ENCODE measurements at places on chromosomes 5 and 9. TPM values are rescaled to one million over a fixed set of nuclear protein-coding genes. Genes with fewer than 3 reads are reported as not detected.

The FOXD4L5 gene
- polyA plus RNA-seq = not detected

The SKP2 gene
- 7.1 TPM for polyA plus RNA-seq

The SV2C gene
- polyA plus RNA-seq = 0.24 TPM

The FAM120AOS gene
- polyA plus RNA-seq = 34.9 TPM

The ARAP3 gene
- 4.8 TPM for polyA plus RNA-seq

The FOXD4 gene
- polyA plus RNA-seq = 0.42 TPM

The KIF20A gene
- polyA plus RNA-seq = 32.1 TPM

The ADCY2 gene
- 10.5 TPM for polyA plus RNA-seq

The GABRA1 gene
- not detected for polyA plus RNA-seq

The IL3 gene
- polyA plus RNA-seq = not detected

The C5orf34 gene
- polyA plus RNA-seq = 5.5 TPM

DNA sequence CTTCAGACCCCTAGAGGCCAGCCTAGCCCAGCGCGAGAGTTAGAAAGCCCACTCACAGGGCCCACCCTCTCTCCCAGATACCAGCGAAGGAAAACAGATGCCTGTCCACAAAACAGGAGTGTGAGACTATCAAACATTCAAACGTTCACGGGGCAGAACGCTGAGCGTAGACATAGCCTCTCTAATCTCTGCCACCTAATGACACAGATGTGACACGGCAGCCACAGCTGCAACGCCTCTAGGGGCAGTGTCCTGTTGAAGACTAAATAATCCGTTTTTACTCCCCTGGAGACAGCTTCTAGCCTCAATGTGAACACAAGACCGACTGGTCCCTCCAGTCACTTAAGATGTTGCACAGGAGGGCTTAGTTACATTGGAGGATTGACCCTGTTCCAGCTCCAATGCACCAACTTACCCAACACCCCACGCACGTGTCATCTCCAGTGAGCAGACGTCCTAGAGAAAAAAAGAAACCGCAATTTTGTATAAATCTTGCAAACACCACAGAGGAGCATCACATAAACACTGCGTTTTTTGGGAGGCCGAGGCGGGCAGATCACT lies 14.3 kb downstream of the DIPK1B start:
- peak overlapping the region; percentile 89 for H3K4me3 ChIP-seq
- peaks cover 22% of the 10 kb centered on the region for H3K4me1 ChIP-seq
- peaks cover 4% of the 10 kb centered on the region for H3K36me3 ChIP-seq

- no peak for DNase-seq
- H3K36me3 ChIP-seq = no peaks in the 10 kb centered on the region
- no peak overlapping the region for H3K4me3 ChIP-seq
These were observed 72.3 kb downstream of the SLCO4C1 start for GRCh38 chr5:102223542-102224477.

- H3K27ac ChIP-seq = no peak overlapping the region
- no peak overlapping the region for H3K4me3 ChIP-seq
- no peak for DNase-seq
- no peaks in the 10 kb centered on the region for H3K36me3 ChIP-seq
- H3K4me1 ChIP-seq = no peaks in the 10 kb centered on the region
These were observed 695.4 kb upstream of the CDH18 start for GRCh38 chr5:20683241-20683940.

- no peaks in the 10 kb centered on the region for H3K27me3 ChIP-seq
- H3K4me1 ChIP-seq = no peaks in the 10 kb centered on the region
- H3K27ac ChIP-seq = no peak overlapping the region
- H3K36me3 ChIP-seq = no peaks in the 10 kb centered on the region
- H3K4me3 ChIP-seq = no peak overlapping the region
- DNase-seq = no peak
These were observed 130.7 kb upstream of the NREP start for GRCh38 chr5:111887706-111888105.

DNA sequence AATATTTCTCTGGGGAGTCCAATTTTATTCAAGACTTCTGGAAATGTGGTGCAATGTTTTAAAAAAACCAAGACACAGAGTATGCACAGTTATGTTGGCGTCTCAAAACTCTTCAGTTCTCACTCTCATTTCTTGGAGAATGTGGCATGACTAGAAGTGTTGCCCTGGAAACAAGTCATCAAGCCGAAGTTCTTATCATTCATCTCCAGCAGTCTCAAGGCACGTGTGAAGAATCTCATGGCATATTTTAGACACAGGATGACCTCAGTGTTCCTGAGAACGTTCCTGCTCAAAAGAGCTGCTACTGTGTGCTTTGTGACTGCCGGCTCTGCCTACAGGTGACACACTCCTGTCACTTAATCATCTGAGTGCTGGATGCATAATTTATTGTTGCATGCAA lies 147.4 kb upstream of the IRX4 start:
- H3K36me3 ChIP-seq = no peaks in the 10 kb centered on the region
- H3K4me3 ChIP-seq = no peak overlapping the region
- DNase-seq = no peak
- H3K27ac ChIP-seq = no peak overlapping the region

DNA sequence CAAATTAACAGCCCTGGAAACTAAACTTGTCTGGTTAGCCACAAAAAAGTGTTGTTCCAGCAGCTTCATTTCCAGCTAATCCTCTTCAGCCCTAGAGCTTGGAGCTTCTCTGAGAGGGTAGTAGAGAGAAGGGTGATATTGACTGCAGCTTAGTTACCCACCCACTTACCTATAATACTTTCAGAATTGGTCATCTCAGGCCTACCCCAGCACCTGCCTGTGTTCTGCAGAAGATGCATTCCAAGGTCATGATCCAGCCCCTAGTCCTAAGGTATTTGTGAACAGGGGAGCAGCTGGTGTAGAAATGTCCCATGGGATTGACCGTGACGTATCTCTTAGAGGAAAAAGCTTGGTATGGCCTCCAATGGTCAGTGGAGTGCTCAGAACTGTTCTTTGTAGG lies 289.0 kb downstream of the NR3C1 start:
- no peaks in the 10 kb centered on the region for H3K27me3 ChIP-seq
- no peak overlapping the region for H3K27ac ChIP-seq
- no peak overlapping the region for H3K4me3 ChIP-seq
- no peak for DNase-seq
- H3K4me1 ChIP-seq = peaks cover 22% of the 10 kb centered on the region

- peak; percentile 67 for DNase-seq
- H3K27me3 ChIP-seq = no peaks in the 10 kb centered on the region
- no peak overlapping the region for H3K27ac ChIP-seq
- no peak overlapping the region for H3K4me3 ChIP-seq
- H3K4me1 ChIP-seq = no peaks in the 10 kb centered on the region
These were observed 25.8 kb upstream of the FRRS1L start for GRCh38 chr9:109192732-109193361.

DNA sequence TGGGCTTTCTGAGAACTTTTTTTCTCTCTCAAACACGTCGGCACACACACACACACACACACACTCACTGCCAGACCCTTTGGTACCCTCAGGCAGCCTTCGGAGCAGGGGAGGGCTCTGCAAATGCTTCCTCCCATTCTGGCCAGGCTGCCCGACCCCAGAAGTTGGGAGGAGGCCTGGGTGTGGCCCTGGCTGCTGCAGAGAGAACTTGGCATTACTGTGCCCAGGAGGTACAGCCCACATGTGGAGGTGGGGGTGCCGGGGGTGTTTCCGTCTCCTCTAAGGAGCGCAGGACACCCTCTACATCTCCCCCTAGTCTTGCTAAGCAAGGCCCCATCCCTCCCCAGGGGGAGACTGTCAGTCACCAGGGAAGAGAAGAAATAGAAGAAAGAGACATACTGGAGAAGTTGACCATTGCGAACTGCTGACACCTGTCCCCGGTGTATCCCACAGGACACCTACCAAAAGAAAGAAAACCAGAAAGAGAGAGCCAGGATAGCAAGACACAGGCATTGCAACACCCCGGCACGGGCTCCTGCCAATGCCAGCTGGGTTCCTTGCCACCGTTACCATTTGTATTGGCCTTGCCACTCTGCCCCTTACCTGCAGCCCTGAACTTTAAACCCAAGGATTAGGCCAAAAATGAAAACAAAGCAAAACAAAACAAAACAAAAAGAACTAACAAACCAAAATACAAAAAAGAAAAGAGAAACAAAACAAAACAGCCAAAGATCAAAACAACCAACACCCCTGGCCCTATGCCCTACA lies 69.3 kb downstream of the PSD2 start:
- no peaks in the 10 kb centered on the region for H3K36me3 ChIP-seq
- peaks cover 48% of the 10 kb centered on the region for H3K4me1 ChIP-seq
- H3K27ac ChIP-seq = no peak overlapping the region
- H3K27me3 ChIP-seq = no peaks in the 10 kb centered on the region
- DNase-seq = no peak
- no peak overlapping the region for H3K4me3 ChIP-seq

GRCh38 chr5:154273028-154273617 lies 82.6 kb downstream of the GALNT10 start:
- H3K27ac ChIP-seq = no peak overlapping the region
- peak; percentile 62 for DNase-seq
- no peaks in the 10 kb centered on the region for H3K27me3 ChIP-seq
- H3K4me3 ChIP-seq = no peak overlapping the region
- H3K4me1 ChIP-seq = peaks cover 30% of the 10 kb centered on the region
- H3K36me3 ChIP-seq = no peaks in the 10 kb centered on the region

- DNase-seq = no peak
- peak overlapping the region; percentile 21 for H3K27ac ChIP-seq
- no peak overlapping the region for H3K4me3 ChIP-seq
- no peaks in the 10 kb centered on the region for H3K36me3 ChIP-seq
- peaks cover 18% of the 10 kb centered on the region for H3K4me1 ChIP-seq
- H3K27me3 ChIP-seq = no peaks in the 10 kb centered on the region
These were observed 36.0 kb upstream of the CREBRF start for GRCh38 chr5:173020154-173020581.

DNA sequence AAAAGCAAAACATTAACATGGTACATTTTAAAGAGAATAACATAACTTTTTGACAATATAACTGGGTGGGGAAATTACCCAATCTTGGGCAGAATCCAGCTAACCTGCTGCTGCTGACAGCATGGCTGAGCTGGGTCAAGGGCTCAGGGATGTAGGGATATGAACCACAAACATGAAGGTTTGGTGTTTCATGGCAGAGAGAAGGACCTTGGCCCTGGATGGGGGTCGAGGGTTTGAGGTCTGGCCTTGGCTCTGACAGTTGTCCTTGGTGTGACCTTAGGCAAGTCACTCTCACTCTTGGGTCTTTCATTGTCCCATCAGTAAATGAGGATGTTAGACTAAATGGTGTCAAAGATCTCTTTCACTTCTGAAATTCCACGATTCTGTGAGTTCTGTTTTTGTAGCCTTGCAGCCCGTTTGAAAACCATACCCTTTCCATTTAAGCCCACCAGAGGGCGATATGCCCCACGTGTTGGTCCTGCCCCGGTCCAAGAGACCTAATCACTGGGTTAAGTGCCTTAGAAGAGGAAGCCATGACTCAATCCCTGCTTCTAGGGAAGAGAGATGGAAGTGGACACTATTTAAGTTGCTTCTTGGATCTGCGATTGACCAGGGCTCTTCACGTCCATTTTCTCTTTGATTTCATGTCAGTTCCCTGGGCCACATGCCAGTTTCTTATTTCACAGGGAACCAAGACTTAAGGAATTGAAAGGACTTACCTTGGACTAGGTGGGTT lies 56.8 kb upstream of the TEX48 start:
- H3K27ac ChIP-seq = no peak overlapping the region
- peak; percentile 79 for DNase-seq
- H3K4me1 ChIP-seq = no peaks in the 10 kb centered on the region
- no peaks in the 10 kb centered on the region for H3K27me3 ChIP-seq
- H3K4me3 ChIP-seq = no peak overlapping the region
- no peaks in the 10 kb centered on the region for H3K36me3 ChIP-seq

DNA sequence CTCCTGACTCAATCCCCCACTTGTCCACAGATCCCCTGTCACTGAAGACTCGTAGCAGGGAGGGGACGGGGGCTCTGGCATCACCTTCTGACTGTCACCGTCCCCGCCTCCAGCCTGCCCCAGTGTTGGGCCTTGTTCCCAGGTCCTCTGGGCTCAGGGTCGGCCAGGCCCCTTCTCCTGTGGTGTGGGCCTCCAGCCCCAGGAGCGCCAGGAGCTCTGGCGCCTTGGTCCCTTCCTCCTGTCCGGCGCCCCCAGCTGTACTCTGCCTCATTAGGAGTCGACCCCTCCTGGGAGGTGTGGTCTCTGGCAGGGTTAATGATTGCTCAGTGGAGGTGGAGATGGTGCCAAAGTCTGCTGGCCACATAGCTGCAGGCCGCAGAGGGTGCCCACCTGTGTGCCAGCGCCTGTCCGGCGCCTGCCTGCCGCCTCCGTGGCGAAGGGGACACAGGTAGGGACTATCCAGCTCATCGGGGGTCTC lies at the start of gene CDHR2:
Gene CDHR2 (plus strand): TSS at position 376 of the 478 bp plus-strand sequence. CDS start 16,011 bp downstream, outside the sequence.
- no peaks in the 10 kb centered on the region for H3K36me3 ChIP-seq
- peaks cover 1% of the 10 kb centered on the region for H3K4me1 ChIP-seq
- DNase-seq = no peak
- no peaks in the 10 kb centered on the region for H3K27me3 ChIP-seq
- no peak within 1 kb of the TSS for H3K4me3 ChIP-seq
- no peak within 1 kb of the TSS for H3K27ac ChIP-seq

GRCh38 chr9:105148328-105149006 lies 96.0 kb upstream of the SLC44A1 start:
- no peak overlapping the region for H3K27ac ChIP-seq
- H3K27me3 ChIP-seq = no peaks in the 10 kb centered on the region
- no peak for DNase-seq
- H3K4me1 ChIP-seq = peaks cover under 1% of the 10 kb centered on the region

DNA sequence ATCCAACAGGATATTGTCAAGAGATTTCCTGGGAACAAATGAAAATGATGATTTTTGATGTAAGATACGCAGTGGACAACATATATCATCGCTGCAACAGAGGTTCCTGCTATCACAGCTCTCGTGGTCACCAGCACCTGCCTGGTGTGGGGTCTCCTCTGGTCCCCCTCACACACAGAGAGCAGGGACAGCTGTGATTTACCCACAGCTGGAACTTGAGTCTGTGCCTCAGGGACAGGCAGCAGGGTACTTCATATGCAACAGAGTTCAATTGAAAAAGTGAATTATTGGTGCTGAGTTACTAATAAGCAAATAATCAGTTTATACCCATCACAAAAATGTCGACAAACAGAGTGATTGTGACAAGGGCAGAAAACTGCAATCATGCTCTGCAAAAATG lies 93.4 kb downstream of the LMX1B start:
- H3K4me1 ChIP-seq = peaks cover 14% of the 10 kb centered on the region
- no peaks in the 10 kb centered on the region for H3K27me3 ChIP-seq
- H3K36me3 ChIP-seq = no peaks in the 10 kb centered on the region
- H3K4me3 ChIP-seq = no peak overlapping the region
- no peak overlapping the region for H3K27ac ChIP-seq

DNA sequence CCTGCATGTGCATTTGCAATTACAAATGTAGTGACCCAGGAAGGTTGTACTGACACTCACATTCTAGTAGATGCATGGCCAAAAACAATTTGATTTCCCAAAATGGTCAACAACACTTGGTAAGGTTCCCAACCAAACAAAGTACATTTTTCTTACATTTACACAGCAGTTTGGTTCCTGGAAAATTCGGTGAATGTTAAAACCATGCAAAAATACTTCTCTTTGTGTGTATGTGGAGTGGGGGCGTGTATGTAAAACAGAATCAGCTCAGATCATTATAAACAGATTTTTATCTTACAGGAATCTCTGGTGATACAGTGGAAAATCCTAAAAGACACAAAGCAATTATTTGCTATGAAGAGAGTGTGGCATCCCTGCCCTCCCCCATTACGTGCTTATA lies 25.1 kb upstream of the MELK start:
- H3K4me1 ChIP-seq = no peaks in the 10 kb centered on the region
- DNase-seq = no peak
- no peaks in the 10 kb centered on the region for H3K27me3 ChIP-seq
- no peaks in the 10 kb centered on the region for H3K36me3 ChIP-seq
- H3K27ac ChIP-seq = no peak overlapping the region
- H3K4me3 ChIP-seq = no peak overlapping the region
